GM04503 (cell line): ENCODE measurements at places on chromosomes 3 and 15.

GRCh38 chr15:88932875-88933330, 19.7 kb upstream of the MFGE8 start:
- no peak for DNase-seq

GRCh38 chr15:79261836-79262235, 20.7 kb upstream of the ANKRD34C start:
- no peak for DNase-seq

- DNase-seq = no peak
Measured at GRCh38 chr3:171186383-171186782, 159.9 kb upstream of the SLC2A2 start.

- DNase-seq = no peak
Measured at GRCh38 chr3:96915445-96915844, 101.1 kb downstream of the EPHA6 start.

DNA sequence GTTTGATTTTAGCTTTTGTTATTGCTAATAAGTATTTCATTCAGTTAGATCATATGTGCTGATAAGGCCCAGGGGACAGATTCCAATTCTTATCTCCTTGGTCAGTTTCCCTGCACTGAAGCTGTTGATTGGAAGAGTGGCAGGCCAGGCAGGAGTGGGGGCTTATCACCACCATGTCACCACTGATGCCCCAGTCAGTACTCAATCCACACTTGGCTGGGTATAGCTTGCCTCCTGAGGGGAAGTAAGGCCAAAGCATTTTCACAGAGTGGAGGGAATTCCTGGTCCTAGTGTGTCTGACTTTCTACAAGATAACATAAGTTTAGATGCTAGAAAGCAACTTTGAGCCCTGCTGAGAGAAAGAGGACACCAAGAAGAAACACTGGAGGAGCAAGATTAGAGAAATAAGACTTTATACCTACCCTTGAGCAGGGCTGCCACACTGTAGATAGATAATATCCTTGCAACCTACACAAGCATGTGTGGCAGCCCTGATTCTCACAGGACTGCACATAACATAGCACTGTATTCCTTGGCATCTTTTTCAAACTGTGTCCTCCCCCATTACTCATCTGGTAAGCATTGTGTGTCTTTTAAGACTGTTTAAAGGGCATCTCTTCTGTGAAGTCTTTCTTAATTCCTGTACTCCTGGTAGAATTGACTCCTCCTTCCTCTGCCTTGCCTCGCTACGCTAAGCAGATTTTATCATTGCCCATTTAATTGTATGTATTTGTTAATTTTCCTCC, 24.3 kb downstream of the OXNAD1 start:
- no peak for DNase-seq

GRCh38 chr3:194455481-194455880, 31.3 kb downstream of the ATP13A3 start:
- no peak for DNase-seq

- no peak for DNase-seq
Measured at GRCh38 chr15:64697911-64698369, 77.4 kb downstream of the RBPMS2 start.

GRCh38 chr15:99169769-99170311, 65.0 kb downstream of the SYNM start:
- DNase-seq = peak; percentile 78

DNA sequence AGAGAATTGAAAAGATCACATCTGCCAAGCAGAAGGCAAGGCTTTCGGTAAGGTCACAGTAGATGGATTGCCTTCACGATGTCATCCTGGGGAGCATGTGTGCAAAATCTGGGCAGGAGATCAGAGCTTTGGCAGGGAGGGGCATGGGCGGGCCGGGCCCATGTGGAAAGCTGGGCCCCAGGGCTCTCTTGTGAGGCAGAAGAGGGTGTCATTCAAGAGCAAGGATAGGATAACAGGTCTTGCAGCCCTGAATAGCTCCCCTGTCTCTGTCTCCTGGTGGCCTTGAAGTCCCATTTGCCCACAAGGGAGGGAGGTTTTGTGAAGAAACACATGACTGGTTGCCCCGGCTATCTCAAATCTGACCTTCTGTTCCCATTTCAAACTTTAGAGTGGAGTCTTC, 172.0 kb downstream of the OPA1 start:
- no peak for DNase-seq

- DNase-seq = no peak
Measured at GRCh38 chr3:197798863-197799262, 7.8 kb downstream of the LRCH3 start.

- no peak for DNase-seq
Measured at GRCh38 chr15:32651229-32651837, 9.8 kb downstream of the SCG5 start.

DNA sequence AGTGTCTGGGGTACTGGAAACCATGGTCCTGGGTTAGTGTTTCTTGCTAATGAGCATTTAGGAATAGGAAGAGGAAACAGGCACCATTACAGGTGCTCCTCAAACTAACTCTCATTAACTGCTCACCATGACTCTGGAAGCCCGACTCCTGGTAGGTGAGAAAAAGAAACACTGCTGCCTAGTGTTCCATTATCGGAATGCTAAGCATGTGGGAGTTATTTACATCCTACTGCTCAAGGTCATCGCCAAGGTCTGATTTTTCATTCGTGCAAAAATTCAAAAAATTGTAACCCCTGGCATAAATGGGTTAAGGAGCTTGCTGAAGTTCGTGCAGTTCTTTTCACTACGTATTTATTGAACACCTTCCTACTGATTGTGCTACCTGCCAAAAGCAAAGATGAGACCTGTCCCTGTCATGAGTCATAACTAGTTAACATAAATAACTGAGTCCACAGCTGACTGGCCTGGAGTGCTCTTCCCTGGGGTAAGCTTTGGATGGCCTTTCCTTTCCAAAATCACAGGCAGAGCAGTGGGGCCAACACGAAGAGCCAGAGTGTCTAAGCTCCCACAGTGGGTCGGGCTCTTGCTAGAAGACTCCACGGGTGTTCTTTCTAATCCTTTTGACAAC, 22.7 kb upstream of the PAQR5 start:
- no peak for DNase-seq

- no peak for DNase-seq
Measured at GRCh38 chr3:174332391-174332790, 526.7 kb upstream of the NAALADL2 start.

DNA sequence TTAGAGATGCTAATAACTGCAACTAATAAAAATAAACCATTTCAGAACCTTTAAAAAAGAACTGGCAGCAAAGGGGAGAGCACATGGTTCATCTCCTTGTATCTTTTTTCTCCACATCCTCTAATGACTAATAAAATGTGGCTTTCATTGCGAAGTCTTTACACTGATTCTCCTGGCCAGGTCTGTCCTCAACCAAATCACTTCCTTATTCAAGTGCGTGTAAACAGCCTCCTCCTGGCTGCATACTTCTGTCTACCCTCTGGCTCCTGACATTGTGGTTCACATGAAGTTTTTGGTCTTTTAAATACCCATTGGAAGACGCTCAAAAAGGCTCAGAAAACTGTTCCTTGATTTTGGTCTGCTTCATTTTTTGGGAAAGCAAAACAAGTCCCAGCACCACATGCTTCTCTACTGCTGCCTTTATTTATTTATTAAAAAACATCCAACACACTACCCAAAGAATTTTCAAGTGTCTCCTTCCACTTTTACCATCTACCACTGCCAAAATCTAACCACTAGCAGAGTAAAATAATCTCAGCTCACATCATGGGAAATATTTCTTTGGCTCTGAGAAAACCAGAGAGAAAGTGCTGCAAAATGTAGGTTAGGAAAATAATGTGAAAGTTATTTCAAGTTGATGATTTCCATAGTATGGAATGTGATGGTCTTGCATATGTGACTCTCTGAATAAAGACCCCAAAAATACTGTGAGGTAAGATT, 85.1 kb downstream of the EFL1 start:
- DNase-seq = peak; percentile 65

DNA sequence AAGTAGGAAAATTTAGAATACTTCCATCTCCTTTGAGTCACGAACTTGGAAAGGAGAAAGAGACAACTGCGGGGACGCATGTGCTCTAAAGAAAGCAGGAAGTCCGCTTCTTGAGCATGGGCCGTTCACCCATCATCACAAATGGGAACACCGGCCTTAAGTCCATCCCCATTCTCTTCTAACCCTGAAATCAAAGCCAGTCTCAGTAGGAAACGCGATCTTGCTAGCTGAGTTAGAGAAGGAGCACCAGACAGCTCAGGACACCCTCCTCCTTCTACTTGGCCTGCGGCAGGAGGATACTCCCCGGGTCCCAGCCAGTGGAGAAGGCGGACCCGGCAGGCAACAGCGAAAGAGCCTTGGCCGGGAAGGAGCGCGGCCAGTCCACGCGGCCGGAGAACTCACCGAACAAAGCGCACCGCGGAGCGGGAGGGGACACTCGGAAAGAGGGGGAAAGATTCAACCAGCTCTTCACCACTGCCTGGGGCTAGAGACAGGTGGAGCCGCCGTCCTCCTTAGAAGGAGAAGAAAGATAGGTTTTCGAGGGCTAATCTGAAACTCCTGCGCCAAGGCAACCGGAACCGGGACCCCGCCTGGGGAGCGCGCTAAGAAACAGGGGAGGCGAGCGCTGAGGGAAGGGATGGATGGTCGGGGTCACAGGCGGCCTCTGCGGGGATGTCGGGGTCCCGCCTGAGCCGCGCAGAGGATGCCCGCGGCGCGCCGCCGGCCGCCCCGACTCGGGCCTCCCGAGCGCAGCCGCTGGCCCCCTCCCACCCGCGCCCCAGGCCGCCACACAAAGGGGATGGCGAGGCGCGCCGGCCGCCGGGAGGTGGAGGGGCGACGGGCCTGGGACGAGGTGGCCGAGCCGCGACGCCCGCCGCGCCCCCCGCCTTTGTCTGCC, 818 bp downstream of the SLC4A7 start:
- DNase-seq = peak; percentile 39

DNA sequence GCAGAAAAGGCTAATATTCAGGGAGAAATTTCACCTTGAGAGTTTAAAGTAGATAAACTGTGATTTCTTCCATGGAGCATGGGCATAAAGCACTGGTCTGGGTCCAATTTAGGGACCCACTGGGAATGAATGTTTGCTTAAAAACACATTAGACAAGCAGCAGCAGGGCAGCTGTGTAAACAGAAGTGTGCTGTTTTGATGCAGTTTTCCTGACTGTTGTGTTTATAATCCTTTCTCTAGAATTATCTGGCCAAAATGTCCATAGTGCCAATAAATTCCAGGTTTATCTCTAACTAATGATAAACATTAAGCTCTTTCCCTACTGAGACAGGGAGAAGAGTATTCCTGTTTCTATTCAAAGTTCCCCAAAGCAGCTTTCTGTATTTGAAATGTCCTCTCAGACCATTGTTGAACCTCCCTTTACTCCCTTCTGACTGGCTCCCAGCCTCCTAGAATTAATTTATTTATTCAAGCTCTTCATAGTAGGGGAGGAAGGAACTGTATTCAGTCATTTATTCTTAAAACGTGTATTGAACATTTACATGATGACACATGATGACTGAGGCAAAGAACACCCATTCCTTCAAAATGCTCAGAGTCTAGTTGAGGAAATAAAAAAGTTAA, 7.0 kb upstream of the TM4SF18 start:
- no peak for DNase-seq

- DNase-seq = no peak
Measured at GRCh38 chr3:30893678-30894325, 659 bp downstream of the GADL1 start.

DNA sequence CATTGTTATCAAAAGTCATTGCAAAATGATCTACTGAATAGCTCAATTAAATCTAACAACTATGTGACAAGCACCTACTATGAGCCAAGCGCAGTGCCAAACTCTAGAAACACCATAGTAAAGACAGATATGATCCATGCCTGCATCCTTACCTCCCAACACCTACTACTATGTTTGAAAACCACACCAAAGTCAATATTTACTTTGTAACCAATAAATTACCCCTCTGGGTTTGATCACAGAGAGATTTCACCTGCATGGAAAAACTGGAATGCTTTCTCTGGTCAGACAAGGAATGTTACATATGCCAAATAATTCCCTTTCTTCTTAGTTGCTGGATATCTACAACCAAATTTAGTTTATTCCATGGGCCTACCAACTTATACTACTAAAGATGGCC, 422.2 kb downstream of the FHIT start:
- no peak for DNase-seq

- peak; percentile 33 for DNase-seq
Measured at GRCh38 chr3:8741581-8742261, 8.1 kb downstream of the CAV3 start.

GRCh38 chr3:64642327-64643151, 45.3 kb downstream of the ADAMTS9 start:
- DNase-seq = no peak

DNA sequence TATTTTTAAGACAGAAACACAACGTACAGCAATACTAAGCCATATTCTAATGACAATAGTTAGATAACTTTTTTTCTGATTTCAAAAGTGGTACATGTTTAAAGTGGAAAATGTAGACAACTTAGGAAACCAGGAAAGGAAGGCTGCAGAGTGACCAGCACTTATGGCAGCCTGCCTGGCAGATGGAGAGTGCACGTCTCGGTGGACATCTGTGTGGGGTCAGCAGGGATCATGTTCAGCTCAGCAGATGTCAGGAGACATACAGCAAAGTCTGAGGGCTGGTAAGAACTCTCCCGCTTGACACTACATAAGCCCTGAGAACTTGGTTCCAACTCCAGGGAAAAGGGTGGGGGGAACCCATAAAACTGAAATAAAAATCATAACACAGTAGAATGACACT, 128.6 kb upstream of the ADPGK start:
- no peak for DNase-seq

DNA sequence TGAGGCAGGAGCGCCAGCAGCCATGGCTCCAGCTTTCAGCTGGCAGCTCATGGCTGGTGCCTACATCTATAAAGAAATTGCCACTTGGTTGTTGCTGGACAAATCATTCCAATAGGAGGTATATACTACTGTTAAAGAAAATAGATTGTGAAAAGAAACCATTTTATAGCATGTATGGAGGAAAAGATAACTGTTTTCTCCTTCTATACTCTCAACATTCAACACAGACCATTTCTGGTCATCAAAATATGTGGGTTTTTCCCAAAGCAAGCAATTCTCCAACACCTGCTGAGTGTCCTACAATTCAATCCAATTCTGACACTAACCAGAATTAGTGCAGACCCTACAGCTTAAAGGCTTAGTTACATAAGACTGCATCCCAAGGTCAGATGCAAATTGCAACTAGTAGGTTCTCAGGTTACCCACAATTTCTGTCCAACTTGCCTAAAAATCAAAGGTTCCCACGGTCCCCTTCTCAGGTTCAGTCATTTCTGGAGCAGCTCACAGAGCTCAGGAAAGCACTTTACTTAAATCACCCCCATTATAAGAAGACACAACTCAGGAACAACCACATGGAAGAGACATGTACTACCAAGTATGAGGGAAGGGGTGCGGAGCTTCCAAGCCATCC, 42.4 kb upstream of the STRIT1 start:
- no peak for DNase-seq

DNA sequence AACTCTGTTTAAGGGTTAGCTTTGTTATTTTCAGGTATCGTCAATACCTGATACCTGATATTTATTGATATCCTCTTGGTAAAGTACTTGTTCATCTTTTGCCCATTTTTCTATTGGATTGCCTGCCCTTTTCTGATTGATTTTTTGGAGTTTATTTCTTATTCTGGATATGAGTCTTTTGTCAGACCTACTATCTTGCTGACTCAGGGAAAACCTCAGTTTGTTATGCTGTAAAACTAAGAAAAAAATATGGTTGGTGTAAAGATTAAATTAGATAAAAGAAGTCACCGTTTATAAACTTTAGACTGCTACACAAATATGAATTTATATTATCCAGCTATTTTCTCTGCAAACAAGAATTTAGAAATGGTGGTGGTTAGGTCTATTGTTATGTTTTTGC, 65.9 kb downstream of the CHRNA7 start:
- DNase-seq = no peak

GRCh38 chr15:52050416-52050815, 31.4 kb downstream of the MAPK6 start:
- DNase-seq = peak; percentile 27

GRCh38 chr3:187746442-187747281, 1.4 kb upstream of the BCL6 start:
- no peak for DNase-seq
